Common myeloid progenitor, CD34-positive (primary cell): ENCODE measurements at places on chromosomes 5 and 9.

- DNase-seq: no peak
Measured at GRCh38 chr5:1380910-1381309, 36.0 kb upstream of the CLPTM1L start.

- DNase-seq: no peak
Measured at GRCh38 chr5:97745817-97746216, 562.8 kb upstream of the RIOK2 start.

DNA sequence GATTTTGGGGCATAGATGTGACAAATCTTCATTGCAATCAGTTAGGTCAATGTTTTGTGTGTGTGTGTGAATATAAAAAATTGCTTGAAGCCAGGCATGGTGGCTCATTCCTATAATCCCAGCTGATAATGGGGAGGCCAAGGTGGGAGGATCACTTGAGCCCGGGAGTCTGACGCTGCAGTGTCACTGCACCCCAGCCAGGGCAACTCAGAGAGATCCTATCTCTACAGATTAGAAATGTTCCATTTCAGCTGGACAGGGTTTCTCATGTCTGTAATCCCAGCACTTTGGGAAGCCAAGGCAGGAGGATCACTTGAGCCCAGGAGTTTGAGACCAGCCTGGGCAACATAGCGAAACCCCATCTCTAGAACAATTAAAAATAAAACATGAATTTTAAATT, 11.5 kb downstream of the OR2V2 start:
- DNase-seq: no peak

GRCh38 chr5:116577064-116577788, 2.6 kb upstream of the SEMA6A start:
- DNase-seq: peak; percentile 31

- DNase-seq: no peak
Measured at GRCh38 chr9:82498541-82499317, 510.2 kb downstream of the SPATA31D1 start.

- peak; percentile 35 for DNase-seq
Measured at GRCh38 chr5:177600508-177601018, 631 bp downstream of the B4GALT7 start.

DNA sequence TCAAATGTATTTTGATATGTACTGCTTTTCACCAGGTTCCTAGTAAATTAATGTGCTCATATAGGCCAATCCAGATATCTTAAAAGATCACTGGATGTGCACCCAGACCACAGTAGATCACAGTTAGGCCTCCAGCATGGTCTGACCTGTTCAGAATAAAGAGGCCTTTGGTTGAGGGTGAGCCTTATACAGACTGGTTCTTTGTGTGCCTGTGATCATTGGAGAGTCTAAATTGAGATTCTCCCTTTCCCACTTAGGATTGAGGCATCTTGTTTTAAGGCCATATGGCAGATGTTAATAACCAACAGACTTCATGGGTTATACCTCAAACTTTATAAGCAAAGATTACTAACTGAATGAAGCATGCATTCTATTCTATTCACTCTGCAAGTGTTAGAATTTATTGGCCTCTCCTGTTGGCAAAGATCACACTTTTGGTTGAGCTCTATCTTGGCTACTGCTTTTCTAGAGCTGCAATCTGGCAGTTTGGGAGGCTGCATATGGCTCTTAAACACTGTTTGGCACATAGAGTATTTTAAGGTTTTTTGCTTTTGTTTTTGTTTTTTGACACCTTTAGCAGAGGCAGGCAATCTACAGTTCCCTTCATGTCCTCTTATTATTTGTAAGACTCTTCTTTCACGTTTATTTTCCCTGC, 8.5 kb downstream of the CHSY3 start:
- no peak for DNase-seq

DNA sequence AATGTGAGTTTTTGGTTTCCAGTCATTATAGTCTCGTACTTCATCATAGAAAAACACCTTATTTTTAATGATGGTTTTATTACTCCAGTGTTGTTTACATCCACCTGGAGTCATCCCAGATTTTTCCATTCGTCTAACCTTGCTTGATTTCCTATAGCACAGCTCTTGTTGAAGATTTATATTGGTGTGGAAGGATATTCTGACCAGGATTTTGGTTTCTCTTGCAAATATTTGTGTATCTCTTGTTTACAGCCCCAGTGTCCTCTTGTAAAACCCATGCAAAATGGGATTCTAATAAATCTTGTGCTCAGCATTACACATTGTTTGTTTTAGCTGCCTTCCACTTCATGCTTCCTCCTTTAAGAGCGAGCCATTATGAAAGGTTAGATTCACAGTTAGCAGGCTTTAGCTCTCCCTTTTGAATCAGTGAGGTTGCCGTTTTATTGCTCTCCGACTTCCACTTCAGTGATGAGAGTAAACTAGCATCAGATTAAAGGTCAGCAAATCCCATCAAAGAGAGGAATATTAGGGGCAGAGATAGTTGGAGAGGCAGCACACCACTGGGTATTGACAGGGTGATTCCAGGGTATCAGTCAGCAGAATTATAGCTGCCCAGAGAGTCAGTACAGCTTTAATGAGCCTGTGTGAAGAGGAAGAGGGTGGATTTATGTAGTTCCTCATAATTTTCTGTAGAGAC, 157.1 kb downstream of the PBX3 start:
- DNase-seq: peak; percentile 21

DNA sequence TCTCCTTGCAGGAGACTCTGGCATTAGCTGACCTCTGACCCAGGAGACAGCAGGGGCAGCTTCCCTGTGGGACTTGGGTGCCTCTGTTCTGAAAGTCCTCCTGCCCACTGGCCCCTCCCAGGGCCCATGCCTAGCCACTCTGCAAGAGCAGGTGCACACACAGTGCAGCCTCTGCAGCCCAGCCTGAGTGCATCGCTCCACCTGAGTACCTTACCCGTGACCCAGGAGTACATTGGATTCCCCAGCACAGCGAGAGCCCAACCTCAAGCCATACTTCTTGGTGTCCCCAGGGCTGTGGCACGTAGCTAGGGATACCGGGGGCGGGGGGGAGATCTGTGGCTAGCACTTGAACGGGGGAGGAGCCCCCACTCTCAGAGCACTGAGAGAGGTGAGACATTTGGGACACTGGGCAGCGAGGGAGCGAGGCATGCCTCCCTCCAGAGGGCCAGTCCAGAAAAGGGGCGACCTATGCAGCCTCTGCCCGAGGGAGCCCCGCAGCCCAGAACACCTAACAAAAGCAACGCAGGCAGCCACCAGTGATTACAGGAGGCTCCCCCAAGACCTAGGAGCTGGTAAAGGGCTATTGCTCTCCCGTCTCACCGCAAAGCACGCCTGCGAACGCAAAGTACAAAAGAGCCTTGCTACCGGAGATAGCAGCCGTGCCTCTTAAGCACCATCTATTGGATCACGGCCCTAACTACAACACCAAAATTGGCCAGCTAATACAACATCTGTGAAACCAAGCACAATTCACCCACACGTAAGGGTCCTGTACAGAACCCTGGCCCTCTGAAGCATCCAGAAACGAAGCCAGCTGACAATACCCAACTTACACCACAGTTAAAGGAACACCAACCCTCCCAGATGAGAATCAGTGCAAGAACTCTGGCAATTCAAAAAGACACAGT, 826 bp upstream of the PRDM9 start:
- DNase-seq: peak; percentile 51

- DNase-seq: no peak
Measured at GRCh38 chr9:7777771-7778170, 21.8 kb downstream of the DMAC1 start.
